ENCODE measurements at places on chromosomes 4 and X.

- DNase-seq: no peak
These were observed 859.3 kb upstream of the AMOT start for GRCh38 chrX:113699939-113700338.

DNA sequence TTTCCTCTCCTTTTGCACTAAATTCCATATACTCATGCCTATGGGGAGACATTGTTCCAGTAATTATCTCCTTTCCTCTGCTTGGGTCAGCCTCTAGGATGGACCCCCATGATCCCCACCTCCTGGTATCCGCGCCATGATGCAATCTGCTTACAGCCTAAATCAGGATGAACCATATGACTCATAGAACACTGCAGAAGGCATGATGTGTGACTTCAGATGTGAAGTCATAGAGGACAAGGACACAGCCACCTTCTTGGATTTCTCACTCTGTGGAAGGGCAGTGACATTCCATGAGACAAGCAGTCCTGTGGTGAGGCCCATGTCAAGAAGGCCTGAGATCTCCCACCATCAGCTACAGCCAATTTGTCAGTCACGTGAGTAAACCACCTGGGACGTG is 9.0 kb upstream of the TMEM144 start:
- DNase-seq: no peak

DNA sequence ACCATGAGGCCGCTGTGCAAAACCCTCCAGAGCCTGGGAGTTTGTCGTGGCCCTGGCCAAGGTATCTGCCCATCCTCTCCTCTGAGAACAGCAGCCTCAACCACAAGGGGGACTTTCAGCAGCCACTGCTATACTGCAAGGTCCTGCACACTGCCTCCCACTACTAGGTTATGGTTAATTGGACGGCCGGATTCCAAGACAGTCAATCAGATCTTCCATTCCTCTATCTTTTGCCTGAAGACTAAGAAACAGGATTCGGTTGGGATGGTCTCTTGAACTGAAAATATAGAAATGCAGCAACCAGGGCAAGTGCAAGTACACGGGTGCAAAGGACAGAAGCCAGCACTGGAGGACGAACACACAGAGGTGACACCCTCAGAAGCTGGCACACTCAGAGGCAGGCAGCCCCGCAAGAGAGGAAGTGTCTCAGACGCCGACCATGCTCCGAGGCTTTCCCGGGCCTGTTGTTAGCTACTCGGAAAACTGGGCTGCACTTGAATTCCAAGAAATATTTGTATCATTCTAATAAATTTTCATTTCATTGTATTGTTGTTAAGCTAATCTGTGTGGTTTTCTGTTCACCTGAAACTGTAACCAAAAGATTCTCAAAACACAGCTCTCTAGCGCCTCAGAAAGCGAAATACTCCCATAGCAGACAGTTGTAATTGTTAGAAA is 63.3 kb downstream of the AFAP1 start:
- DNase-seq: no peak

DNA sequence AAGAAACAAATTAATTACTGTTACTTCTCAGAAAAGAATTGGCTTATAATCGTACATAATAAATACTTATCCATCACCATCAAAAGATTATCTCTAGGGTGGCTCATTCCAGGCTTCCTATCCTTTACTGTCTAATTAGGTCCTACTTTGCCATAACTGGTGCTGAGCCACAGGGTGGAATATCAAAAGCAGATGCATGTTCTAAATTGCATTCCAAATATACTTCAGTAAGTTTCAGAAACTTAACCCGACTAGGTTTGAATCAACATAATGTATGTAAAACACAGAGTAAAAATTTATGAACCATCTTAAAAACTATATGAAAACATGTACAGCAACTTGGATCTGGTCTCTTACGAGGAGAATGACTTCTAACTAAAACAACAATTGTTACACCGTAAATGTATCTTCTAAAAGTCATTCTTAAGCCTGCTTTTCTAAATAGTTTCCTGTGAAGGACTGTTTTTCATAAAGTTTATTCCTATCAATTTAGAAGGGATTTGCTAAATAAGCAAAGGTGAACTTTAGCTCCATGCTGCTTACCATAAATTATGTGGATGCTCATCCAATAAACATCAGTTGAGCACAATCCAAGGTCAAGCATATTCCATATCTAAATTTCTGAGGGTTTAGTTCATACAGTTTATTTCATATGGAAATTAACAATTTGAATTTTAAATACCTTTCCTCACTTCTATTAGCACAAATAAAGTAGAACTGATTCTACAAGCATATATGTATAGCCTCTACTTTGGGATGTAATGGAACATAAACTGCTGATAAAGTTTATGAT is 13.4 kb downstream of the ZAR1 start:
- DNase-seq: no peak

GRCh38 chr4:74308215-74308614 is at the start of gene EPGN:
TSS of gene EPGN (plus strand) at chr4:74308470. CDS start at chr4:74308534, 64 bp downstream.
- DNase-seq: no peak

- no peak for DNase-seq
These were observed 7.2 kb downstream of the GTPBP6 start for GRCh38 chrX:311156-312129.

DNA sequence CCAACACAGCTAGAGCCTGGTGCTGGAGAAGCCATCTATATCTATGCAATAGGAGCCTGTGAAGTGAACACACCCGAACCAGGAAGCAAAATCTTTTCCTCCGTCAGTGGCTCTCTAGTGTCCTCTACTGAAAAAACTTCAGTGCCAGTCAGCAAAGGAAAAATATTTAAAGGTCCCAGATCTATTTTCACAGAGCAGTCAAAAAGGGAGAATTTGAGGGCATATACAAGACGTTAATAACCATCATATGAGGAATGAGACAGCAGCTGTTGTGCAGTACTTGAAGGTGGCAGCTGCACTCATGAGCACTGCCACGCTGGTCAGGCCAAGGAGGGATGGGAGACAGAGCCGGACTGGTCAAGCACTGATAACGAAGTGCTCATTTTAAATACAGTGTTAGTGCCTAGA is 14.4 kb downstream of the MCUB start:
- DNase-seq: no peak

DNA sequence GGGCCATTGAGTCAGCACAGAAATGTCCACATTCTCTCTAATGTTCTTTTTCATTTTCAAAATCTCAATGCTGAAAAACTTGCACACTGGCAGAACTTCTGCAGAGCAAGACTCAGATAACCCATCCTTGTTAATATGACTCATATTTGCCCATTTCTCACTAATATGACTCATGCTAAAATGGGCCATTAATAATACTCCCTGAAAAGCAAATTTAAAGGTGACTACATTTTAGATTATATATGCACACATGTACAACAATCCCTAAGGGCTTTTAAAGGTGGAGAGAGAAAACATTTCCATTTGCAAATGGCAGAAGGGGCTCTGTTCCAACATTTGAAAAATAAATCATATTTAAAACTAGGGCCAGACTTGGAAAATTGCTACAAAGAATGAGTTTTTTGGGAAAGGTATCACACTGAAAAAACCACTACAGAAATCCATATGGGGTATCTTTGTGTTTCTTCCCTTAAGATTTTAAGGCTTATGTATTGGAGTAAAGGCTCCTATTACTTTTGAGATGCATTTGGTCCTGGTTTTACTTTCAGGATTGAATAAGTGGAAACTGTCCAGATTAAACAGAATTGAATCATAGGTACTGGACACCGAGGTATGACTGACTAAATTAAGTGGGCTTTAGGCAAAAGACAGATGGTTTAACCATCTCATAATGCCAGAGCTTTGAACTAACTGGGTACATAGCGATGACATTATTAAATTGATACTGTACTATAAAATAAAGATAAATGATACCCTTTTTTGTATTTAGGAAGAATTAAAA is 30.0 kb downstream of the TLR2 start:
- no peak for DNase-seq

GRCh38 chr4:125650557-125650956 is 335.8 kb downstream of the FAT4 start:
- no peak for DNase-seq

GRCh38 chr4:134001057-134001456 is 200.5 kb downstream of the PABPC4L start:
- no peak for DNase-seq

DNA sequence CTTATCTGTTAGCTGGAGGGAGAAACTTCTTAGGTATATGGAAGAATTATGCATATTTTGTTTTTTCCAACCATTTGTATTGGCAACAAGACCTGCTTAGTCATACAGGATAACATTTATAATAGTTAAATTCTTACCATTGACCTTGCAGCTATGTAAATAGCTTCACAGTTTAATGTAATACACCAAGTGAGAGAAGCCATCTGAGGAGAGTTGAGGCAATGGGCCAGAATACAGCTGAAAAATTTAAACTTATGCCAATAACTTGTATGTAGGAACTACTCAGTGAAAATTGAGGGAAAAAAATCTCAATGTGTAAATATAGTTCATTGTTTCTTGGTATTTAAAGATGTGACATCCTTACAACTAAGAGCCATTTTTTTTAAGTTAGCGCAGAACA is 273.5 kb downstream of the DACH2 start:
- DNase-seq: no peak

- DNase-seq: no peak
These were observed 700 bp downstream of the SLC26A1 start for GRCh38 chr4:992297-993110.

- no peak for DNase-seq
These were observed 78.8 kb upstream of the BCOR start for GRCh38 chrX:40176351-40177116.

DNA sequence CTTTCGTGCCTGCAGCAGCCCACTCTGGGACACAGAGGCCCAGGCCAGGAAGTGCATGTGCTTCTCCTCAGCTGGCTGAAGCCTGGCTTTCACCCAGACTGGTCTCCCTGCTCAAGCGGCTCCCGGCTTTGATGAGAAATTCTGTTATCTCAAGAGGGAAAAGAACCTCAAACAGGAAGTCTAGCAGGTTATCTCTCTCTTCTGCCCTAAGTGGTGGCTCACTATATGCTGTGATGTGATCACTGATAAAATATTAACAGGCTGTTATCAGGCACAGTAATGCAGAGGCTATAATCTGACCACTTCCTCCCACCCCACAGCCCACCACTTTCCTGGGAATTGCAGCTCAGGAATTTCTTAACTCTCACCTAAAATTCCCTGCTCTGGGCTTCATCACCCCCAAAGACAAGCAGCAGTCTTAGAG is 13.3 kb downstream of the CLDN2 start:
- no peak for DNase-seq

GRCh38 chr4:13452927-13453579 is 31.1 kb downstream of the RAB28 start:
- DNase-seq: no peak

- DNase-seq: no peak
These were observed 104.3 kb downstream of the CORIN start for GRCh38 chr4:47733302-47734175.

GRCh38 chr4:141352909-141353525 is 132.3 kb downstream of the ZNF330 start:
- no peak for DNase-seq

GRCh38 chrX:100447655-100448397 is 37.8 kb upstream of the PCDH19 start:
- no peak for DNase-seq

DNA sequence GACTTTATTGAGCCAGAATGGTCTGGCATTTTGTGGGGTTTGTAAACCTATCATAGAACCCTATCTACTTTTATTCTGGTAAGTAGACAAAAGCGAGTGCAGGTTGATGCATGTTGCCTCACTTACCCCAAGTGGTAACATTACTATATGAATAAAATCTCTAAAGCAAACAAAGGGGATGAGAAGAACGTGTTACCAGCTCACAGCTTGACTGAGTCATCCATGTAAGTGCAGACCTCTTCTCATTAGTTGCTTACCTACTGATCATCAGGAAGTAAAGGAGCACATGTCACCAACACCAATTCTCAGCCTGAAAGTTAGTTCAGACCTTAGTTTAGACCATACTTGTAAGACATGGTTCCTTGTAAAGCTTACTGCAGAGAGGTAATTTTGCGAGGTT is 1328.3 kb downstream of the C4orf33 start:
- DNase-seq: no peak

- DNase-seq: no peak
These were observed 127.9 kb upstream of the MAP3K15 start for GRCh38 chrX:19643203-19643602.

- DNase-seq: no peak
These were observed 118.2 kb downstream of the AFAP1 start for GRCh38 chr4:7821245-7822136.

DNA sequence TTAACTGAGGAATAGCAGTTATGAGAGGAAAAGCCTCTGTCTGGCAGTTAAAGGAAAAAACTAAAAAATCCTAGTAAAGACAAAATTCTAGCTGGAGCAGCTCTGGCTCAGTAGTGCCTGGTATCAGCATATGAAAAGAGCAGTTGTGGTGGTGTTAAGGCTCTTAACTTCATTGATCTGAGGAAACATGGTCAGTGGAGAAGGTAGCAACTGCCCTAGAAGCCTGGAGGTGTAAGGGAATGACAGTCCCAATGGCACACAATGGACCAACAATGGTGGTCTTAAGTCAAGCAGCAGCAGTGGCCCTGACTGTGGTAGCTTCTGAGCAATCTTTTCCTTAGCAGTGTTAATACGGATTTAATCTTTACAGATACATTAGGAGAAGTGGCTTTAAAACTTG is 189.6 kb upstream of the POF1B start:
- no peak for DNase-seq

DNA sequence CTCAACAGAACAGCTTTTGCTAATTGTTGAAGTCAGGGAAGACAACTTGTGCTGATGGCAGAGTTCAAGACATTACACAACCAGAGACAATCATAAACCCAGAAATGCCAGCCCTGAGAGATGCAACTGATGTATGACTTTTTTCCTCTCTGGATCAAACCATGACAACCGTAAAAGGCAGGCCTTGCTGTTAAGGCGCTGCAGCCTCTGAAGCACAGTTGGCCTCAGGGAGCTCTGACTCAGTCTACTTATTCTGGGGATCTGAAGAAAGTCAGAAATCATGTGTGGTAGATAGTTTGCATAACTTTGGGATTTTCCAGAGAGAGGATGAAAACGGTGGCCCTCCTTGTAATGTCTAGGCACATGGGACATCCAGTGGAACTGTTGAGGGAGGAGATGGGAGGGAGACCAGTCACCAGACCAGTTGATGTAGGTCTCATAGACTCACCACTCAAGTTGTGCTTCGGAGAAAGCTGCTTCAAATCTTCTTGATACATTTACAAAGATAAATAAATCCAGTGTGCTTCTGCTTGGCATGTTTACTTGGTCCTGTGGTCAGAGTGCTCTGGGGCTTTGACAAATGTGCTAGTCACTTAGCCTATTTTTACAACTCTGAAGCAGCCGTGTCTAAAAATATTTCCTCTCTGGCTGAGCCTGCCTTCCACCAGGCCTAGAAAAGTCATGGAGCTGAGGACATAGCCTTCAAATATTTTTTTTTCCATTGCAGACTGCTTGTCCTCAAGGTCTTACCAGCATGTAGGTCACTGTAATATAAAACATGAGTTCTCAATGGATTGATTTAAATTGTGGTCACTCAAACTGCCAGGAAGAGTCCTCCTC is 7.5 kb downstream of the HADH start:
- DNase-seq: no peak

- no peak for DNase-seq
These were observed 273.3 kb downstream of the ANK2 start for GRCh38 chr4:113322736-113323135.

- no peak for DNase-seq
These were observed 1.5 kb downstream of the ARAP2 start for GRCh38 chr4:36242629-36243354.

Data from GM12878 (cell line).